ENCODE measurements at places on chromosomes 6 and 20. TPM values are rescaled to one million over a fixed set of nuclear protein-coding genes. Genes with fewer than 3 reads are reported as not detected.

Gene TNFRSF21
- polyA plus RNA-seq, result 2.6 TPM

Gene HLA-G
- polyA plus RNA-seq, result not detected

Gene MTFR2
- 0.31 TPM for polyA plus RNA-seq

Gene TCP11
- polyA plus RNA-seq, result 0.05 TPM
